ENCODE measurements at places on chromosomes 1 and 21.

DNA sequence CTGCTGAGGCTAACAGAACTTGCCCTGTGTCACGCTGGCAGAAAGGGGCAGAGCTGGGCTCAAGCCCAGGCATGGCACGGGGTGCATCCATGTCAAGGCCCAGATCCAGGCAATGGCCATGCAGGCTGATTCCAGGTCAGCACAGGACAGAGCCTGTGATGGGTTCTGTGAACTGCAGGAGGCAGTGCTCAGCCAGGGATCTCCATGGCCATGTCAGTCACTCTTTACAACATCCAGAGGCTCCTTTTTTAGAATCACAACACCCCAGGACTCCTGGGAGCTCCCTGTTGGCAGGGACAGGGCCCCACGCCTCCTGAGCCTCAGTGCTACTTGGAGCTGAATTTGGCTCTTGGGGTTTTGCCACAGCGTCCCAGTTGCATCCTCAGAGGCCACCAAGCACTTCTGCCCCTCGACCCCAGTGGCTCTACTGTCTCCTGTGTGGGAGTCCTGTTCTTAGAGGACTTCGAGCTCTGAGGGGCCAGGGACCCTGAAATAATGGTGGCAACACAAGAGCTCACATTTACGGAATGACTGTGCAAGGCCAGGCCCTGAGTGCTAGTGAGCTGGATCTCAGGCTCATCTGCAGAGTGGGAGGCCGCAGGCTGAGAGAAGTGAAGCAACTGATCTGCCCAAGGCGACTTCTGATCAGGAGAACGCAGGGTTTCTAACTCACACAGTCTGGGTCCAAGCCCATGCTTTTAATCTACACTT is 211.5 kb downstream of the TRABD2B start:
- peak; percentile 64 for DNase-seq

DNA sequence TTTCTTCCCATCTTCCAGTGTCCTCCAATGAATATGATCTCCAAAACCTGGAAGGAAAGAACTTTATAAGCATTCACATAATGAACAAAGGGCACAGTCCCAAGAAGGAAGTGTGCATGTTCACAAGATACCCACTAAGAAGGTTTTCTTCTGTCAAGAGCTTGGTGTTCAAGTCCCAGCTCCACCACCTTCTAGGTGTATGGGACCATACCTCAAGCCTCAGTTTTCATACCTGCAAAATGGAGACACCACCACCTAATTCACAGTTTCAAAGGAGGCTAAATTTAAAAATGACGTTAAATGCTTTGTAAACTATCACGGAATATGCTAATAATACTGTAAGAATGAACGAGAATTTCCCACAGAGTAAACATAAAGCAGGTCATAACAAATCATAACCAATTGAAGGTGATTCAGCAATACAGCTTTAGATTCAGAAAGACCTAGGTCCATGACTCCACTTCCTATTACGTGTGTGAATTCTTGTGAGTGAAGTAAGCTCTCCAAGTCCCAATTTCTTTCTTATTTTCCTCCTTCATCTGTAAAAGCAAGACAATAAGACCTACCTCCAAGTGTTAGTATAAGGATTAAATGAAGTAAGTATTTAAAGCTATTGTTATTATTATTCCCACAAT is 8.1 kb upstream of the KTI12 start:
- DNase-seq: no peak

DNA sequence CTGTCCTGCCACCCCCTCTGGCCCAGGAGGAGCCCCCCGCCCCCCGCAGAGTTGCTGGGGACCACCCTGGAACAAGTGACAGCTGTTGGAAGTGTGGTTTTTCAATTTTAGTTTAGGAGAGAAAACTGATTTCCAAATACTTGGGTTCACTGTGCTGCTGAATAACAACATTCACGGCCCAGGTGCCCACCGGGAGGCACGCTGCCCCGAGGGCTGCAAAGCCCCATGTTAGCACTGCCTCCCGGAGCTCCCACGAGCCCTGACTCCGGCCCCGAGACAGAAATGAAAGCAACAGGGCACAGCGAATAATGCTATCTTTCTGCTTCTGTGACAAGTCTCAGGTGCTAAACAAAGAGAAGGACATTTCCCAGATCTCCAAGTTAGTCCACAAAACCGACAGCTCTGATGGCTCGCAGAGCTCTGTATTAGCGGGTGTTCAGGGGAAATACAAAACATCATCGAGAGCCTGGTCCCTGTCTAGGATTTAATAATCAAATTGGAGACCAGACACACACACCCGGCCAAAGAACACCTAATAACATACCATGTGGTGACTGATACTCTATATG is 451.5 kb downstream of the KIF26B start:
- peak; percentile 60 for DNase-seq

- DNase-seq: no peak
Measured at GRCh38 chr1:59514061-59514909, 217.4 kb downstream of the FGGY start.

- DNase-seq: no peak
Measured at GRCh38 chr1:82318921-82319320, 518.2 kb downstream of the ADGRL2 start.

- DNase-seq: no peak
Measured at GRCh38 chr1:17466359-17466758, 26.9 kb upstream of the RCC2 start.

DNA sequence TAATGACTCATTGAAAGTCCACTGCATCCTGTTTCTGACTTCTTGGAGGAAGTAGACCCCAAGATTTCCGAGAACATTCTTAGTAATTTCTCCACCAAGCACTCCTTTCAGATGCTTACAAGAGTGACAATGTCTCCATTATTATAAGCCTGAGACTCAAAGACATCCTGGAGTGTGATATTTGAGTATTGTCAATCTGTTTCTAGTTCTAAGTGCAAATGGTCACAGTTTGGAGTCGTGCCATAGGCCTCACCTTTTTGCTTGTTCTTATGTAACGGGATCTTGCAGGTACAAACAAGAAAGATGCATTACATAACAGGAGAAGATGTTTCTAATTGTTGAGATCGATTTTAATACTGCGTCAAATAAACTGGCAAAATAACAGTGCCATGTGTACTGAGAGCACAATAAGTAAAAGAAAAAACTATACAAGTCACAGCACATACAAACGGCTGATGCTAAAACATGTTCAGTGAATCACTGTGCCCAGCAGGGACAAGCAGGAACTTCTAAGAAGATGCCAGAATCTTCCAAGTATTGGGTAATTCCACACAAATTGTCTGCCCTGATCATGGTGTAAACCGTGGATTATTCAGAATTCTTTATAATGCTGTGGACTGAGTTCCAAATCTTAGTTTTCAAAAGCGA is 54.1 kb downstream of the CD2 start:
- no peak for DNase-seq

GRCh38 chr1:201958348-201958747 is 3.0 kb downstream of the TIMM17A start:
- no peak for DNase-seq

GRCh38 chr1:91754816-91755580 is 131.0 kb downstream of the TGFBR3 start:
- DNase-seq: no peak

DNA sequence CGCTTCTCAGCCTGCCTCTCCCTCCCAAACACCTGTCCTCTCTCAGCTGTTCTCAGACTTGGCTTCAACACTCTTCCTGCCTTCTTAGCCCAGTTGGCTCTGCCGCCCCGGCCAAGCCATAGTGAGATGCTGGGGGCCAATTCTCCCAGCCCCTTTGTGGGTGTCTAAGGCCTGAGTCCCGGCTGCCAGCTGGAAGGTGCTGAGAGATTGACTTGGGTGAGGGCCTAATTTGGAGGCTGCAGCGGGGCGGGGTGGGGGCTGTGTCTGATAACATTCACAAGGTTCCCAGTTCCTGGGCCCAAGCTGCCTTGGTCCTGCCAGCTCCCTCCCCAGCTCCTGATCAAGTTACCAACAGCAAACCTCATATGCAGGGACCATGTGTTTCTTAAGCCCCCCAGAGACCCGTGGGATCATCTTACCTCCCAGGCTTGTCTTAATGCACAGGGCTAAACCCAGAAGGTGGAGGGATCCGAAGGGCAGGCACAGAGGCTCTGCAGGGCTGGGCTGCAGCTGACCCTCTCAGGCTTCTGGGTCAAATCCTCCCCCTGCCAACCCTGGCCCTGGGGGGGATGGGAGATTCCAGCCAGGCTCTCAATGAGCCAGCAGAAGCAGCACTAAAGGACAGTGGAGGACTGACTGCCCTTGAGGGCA is 9.8 kb downstream of the INKA2 start:
- peak; percentile 49 for DNase-seq

GRCh38 chr21:46065215-46065913 is 32.5 kb upstream of the COL6A2 start:
- DNase-seq: no peak

- DNase-seq: peak; percentile 63
Measured at GRCh38 chr1:157274698-157275534, 136.7 kb upstream of the ETV3 start.

DNA sequence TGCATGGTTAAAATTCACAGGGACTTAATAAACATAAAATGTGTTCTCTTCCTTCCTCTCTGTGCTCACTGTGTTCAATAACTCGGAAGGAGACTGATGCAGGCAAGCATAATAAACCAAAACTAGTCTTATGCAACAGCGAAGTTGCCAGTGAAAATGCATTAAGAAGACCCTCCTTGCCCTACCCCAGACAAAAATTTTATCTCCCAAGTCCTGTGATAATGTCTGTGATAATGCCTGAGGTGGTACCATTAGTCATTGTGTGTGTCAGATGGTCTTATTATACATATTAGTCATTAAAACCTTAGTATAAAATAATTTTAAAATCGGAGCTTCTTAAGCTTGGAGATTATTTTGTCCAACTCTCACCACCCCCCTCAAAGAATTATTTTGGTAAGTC is 97.8 kb downstream of the NGF start:
- no peak for DNase-seq

DNA sequence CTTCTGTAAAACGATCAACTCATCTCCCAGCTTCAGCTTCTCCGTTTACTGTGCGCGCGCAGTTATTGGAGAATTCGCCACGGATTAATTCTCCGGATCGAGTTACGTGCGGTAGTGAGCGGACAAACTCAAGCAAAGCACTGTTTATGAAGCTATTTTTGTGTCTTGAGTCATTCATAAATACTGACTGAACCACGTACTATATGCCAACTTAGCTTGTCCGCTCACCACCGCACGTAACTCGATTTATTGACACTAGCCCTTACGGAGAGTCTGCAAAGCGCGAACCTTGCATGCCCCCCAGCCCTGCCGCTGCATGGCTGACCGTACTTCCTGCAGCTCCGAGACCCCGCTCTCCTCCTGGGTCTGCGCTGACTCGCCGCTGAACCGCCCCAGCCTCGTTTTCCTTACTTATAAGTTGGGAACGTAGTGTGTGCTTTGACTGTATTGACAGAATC is 773 bp downstream of the CHD1L start:
- peak; percentile 61 for DNase-seq

GRCh38 chr1:226489718-226490425 is 58.7 kb upstream of the STUM start:
- DNase-seq: no peak

DNA sequence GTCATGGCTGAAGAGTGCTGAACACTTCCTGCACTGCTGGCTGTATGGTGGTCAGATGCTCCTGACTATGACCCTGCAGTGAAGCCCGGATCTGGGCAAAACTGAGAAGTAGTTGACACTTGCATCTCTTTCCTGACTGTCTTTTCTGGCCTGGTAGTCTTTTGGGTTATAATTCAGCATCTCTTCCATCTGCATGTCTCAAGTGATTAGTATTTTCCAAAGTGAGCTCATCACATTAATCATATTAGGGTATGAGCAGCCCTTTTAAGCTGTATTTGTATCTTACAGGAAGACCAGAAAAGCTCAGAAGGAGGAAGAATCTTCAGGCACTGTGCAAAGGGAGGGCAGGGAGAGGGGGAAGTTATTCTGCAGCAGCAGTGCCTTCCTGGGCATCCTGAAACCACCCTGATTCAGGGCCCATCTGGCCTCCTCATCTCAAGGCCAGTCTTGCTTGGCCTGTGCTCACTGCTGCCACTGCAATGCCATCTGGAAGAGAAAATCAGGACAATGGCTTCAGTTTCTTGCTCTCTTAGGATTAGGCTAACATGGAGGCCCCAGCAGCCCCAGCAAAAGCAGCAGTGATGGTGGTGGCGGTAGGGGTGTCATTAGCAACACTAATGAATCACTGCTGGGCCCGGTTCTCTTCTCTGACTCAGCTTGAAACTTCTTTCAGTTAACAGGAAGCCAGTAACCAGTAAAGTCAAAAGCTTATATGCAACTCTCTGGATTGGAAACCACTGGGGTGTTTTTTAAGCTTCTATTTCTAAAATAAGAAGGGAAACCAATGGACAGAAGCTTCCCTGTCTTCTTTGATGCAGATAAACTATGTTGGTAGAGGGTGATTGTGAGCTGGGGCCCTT is 63.3 kb upstream of the WDR26 start:
- DNase-seq: peak; percentile 60

DNA sequence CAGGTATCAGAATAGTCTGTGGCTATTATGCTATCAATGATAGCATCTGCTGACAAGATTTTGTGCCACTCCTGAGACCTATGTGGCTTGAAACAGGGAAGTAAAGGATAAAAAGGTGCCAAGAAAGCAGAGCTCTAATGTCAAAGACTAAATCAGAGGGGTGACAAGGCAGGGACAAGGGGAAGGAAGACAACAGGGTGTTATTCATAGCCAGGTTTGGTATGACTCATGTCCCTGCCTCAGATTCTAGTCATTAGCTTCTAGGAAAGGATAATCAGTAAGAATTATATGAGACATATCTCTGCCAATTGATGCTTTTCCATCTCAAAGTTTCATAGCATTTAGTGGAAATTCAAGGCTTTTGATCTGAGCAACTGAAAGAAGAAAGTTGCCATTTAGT is 31.8 kb upstream of the PLD5 start:
- DNase-seq: no peak

DNA sequence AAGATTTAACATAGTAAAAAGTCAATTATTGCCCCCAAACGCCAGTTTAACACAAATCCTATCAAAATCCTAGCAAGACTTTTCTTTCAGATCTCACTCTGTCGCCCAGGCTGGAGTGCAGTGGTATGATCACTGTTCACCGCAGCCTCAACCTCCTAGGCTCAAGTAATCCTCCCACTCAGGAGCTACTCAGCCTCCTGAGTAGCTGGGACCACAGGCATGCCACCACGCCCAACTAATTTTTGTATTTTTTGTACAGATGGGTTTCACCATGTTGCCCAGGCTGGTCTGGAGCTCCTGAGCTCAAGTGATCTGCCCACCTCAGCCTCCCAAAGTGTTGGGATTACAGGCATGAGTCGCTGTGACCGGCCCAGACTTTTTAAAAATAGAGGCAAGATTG is 4.8 kb downstream of the SNIP1 start:
- no peak for DNase-seq

DNA sequence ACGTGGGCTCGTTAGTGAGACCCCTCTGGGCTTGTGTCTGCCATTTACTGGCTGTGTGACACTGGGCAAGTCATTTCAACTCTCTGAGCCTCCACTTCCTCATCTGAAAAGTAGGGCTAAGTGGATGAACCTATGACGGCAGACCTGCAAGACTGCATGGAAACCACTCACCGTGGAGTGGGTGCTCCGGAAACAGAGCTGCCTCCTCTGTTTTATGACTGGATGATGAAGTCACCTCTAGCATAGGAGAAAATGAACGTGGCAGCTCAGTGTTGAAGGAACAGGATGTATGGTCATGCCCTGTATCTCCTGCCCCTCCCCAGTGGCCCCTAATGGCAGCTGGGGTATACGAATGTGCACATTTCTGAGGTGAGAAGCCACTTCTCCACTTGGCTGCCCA is 40.5 kb downstream of the STPG1 start:
- DNase-seq: no peak

Data from ELF-1 (cell line).